Peyer's patch (tissue), 4 donors: ENCODE measurements at places on chromosomes 5 and 9. TPM values are rescaled to one million over a fixed set of nuclear protein-coding genes. Genes with fewer than 3 reads are reported as not detected.

DNA sequence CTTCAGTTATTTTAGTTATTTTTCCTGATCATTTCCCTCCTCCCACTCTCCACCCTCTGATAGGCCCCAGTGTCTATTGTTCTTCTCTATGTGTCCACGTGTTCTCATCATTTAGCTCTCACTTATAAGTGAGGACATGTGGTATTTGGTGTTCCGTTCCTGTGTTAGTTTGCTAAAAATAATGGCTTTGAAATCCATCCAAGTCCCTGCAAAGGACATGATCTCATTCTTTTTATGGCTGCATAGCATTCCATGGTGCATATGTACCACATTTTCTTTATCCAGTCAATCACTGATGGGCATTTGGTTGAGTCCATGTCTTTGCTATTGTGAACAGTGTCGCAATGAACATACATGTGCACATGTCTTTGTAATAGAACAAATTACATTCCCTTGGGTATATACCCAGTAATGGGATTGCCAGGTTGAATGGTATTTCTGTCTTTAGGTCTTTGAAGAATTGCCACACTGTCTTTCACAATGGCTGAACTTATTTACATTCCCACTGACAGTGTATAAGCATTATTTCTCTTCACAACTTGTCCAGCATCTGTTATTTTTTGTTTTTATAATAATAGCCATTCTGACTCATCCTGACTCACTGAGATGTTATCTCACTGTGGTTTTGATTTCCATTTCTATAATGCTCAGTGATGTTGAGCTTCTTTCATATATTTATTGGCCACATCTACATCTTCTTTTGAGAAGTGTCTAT is 17.2 kb upstream of the DIRAS2 start:
- DNase-seq: no peak

DNA sequence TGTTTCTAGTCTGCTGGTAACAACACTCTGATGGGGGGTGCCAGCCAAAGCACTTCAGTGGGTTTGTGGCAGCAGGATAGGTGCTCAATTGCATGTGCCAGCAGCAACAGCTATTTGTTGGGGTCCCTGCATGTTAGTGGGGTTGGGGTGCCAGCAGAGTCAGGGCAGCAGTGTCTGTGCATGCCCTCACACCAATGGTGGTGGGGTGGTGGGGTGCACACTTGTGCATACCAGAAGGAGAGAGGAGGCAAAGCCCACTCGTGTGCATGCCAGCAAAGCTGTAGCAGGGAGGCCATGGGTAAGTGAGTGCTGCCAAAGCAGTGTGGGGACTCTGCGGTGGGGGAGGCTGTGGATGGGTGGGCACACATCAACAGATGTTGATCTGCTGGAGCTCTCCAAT is 232.2 kb downstream of the GABRG2 start:
- DNase-seq: no peak

The CNTNAP3 gene
- 6.6 TPM for total RNA-seq

- DNase-seq: peak; percentile 42
Measured at GRCh38 chr9:134486596-134486995, 155.0 kb upstream of the COL5A1 start.

The AGXT2 gene
- 11.2 TPM for total RNA-seq

The PLPP7 gene
- total RNA-seq: 1.3 TPM
